ENCODE measurements at places on chromosomes 5 and 9.

DNA sequence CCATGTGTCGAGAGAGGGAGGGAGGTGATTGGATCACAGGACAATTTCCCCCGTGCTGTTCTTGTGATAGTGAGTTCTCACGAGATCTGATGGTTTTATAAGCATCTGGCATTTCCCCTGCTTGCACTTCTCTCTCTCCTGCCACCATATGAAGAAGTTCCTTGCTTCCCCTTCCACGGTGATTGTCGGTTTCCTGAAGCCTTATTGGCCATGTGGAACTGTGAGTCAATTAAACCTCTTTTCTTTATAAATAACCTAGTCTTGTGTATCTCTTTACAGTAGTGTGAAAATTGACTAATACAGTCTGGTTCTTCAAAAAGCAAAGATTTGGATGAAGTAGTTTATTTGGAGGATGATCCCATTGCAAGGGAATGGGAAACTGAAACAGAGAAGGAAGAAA, 11.3 kb upstream of the MIER3 start:
- DNase-seq: no peak

DNA sequence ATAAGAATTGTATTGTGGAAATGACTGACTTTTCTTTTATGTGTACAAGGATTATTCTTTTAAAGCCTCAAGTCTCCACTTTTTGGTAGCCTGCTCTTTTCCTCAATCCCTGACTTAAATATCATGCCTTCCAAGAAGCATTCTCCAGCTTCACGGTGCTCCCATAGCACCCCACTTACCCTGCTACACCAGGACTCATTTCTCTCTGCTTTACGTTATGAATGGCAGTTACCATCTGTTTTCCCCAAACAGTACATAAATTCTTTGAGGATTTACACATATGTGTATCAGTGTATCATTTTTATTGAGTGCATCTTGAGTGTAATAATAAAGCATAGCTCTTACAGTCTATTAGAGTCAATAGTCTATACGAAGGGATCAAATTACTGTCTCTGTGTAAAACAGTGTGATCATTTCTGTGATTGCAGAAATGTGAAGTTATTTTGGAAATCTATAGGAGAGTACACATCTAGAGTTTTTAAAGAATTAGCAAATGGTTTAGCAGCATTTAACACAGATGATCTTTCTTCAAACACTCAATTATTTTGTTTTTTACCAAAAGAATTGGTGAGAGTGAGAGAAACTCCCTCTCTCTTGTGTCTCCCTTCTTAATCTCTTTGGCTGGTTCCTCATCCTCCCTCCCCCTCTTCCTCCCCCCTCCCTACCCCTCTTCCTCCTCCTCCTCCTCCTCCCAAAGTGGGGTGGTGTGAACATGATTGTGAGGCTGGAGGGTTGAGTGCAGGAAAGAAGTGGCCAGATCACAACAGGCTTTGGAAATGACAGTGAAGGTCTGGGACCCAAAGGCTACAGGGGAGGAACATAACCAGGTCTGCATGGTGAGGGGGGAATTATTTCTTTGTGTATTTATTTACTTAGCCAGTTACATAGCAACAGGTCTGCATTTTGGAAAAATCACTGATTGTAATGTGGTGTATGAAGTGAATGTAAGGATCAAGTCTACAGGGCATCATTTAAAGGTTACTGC, 27.6 kb upstream of the ECM2 start:
- DNase-seq: no peak

- DNase-seq: no peak
These were observed 2.7 kb downstream of the HSPB3 start for GRCh38 chr5:54458221-54458620.

GRCh38 chr5:136655468-136655867, 290.1 kb upstream of the TRPC7 start:
- DNase-seq: no peak

DNA sequence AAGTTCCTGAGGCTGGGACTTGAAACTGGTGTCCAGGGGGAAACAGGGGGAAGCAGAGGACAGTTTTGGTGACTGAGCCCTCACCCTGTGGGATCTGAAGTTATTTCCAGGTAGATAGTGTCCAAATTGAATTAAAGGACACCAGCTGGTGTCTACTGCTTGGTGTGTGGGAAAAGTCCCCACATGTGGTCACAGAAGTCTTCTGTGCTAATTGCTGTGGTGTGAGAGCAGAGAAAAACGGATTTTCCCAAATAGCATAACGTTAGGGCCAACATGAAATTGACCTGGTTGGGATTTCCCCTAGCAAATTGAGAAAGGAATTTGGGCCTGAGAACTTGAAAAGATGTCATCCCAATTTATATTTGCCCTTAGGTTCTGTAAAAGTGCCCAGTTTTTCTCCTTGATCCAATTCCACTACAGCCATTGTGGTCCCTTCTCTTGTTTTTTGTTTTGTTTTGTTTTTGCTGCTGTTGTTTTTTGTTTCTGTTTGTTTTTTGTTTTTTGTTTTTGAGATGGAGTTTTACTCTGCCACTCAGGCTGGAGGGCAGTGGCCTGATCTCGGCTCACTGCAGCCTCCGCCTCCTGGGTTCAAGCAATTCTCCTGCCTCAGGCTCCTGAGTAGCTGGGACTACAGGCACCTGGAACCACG, 5.6 kb upstream of the STARD4 start:
- no peak for DNase-seq

DNA sequence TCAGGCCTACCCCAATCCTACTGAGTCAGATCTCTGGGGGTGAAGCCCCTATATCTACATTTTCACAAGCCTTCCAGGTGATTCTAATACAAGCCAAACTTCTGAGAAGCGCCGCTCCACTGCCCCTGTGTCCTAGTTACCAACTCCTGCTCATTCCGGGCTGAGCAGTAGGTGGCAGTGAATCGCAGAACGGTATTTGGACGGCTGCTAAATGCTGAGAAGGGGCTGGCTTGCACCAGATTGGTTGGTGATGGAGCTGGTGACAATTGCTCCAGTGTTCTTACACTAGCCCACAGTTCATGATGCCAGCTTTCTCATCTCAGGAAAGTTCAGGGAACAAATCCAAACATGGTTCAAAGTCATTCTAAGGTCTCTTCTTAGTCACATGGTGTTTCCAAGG, 31.1 kb upstream of the FGF1 start:
- DNase-seq: no peak
